GM04503 (cell line): ENCODE measurements at places on chromosomes 1 and 21.

GRCh38 chr1:151326619-151327222, 495 bp downstream of the PI4KB start:
- DNase-seq: no peak

GRCh38 chr1:209780268-209780667, 4.1 kb downstream of the C1orf74 start:
- DNase-seq: no peak

DNA sequence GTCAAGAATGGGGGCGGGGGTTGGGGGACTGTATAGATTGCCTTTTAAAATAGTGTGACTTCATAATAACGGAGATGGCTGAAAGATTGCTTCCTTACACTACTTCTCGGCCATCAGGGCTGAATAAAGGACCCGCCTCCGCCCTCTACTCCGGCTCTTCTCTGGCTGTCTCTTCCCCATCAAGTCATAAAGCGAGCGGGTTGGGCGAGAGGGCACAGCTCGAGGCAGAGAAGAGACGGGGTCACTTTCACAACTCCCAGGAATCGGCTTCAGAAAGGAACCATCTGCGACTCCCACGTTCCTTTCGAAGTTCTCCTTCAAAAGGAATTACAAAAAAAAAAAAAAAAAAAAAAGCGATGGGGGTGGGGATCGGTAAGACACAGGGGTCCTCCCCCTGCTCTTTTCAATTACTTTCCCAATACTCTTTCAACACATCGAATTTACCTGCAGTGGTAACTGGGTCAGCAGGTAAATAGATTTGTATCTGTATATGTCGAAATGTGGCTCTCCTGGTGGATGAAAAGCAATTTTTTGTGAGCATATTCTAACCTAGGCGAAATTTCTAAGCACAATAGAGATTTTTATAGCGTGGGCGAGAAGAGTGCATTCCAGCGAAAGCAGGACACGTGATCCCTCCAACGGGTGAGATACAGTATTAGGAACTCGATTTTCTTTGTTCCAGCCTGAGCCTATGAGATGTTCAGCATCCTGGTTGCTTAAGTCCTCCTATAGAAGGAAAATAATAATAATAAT, 2.0 kb downstream of the LRRC7 start:
- DNase-seq: no peak

DNA sequence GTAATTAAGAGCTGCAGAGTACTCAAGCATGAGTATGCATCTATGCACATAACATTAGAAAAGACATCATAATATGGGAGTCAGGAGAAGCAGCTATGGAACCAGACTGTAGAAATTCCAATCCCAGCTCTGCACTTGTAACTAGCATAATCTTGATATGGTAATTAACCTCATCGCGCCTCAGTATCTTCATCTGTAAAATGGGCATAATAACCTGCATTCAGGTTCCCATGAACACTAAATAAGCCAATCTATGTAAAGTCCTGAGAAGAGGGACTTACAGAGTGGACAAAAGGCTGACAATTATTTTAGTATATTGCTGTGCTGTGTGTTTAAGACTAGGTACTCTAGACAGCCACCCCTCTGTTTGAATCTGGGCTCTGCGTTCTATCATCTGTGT, 318.9 kb upstream of the USP25 start:
- DNase-seq: no peak

DNA sequence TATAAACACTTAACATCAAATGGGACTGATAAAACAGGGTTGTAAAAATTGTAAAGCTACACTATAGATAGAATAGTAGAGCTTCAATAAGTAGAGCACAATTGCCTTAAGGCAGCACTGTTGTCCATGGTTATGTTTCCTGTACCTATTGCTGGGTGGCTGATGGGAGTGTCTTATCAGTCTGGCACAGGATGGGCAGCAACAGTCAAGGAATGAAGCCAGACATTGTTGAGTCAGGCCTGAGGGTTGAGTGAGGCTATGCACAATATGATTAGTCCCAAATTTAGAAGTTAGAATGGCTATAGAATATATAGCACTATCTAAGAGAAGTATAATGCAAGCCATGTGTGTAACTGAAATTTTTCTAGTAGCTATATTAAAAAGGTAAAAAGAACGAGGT, 25.0 kb upstream of the CD1D start:
- no peak for DNase-seq
